Stimulated activated CD8-positive, alpha-beta memory T cell treated with anti-CD3 and anti-CD28 coated beads, Interleukin-15, amount 100 ng/mL, for 1 hour (primary cell): ENCODE measurements at places on chromosomes 5 and 9.
A peak's percentile ranks its signal among the peaks of the same experiment; 100 is the strongest.

DNA sequence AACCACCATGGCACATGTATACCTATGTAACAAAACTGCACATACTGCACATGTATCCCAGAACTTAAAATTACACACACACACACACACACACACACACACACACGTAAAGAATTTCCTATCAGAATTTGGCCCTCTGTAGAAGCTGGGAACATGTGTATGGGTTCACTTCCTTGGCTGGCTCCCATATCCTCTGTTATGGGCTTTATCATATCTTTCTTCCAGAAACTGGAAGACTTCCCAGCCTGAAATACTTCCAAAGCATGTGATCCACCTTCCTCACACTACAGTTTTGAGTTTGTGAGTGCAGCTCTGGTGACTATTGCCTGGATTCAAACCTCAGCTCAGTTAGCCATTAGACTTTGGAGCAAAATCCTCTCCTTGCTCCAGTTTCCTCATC, 78.6 kb upstream of the GDNF start:
- no peak for DNase-seq

DNA sequence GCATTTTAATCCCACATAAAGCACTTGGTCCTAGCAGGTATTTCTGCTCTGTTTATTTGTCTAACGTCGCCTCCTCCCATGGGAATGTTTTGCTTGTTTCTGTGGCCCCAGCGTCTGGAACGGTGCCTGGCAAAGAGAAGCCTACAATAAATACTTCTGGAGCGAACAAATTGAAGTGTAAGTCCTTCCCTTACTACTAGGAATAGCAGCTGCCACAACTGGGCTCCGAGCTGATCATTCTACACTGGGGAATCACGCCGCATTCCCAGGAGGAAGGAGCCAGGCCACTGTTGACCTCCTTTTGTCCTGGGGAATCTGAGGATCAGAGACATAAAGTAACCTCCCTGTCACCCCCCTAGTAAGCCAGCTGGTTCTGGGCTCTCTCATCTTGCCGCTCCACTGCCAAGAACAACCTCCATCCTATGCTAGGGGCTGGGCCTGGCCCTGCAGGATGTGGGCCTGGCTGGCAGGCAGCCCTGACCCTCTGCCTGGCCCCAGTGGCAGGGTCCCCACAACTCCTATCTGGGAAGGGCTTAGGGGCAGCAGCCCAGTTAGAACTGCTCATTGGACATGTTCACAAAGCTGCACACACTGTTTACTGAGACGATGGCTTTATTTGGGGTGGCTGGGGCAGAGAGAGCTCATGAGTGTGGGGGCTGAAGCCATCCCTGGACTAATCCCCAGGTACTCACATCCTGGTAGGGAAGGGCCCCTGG, 82.8 kb downstream of the GTF3C4 start:
- DNase-seq = no peak

DNA sequence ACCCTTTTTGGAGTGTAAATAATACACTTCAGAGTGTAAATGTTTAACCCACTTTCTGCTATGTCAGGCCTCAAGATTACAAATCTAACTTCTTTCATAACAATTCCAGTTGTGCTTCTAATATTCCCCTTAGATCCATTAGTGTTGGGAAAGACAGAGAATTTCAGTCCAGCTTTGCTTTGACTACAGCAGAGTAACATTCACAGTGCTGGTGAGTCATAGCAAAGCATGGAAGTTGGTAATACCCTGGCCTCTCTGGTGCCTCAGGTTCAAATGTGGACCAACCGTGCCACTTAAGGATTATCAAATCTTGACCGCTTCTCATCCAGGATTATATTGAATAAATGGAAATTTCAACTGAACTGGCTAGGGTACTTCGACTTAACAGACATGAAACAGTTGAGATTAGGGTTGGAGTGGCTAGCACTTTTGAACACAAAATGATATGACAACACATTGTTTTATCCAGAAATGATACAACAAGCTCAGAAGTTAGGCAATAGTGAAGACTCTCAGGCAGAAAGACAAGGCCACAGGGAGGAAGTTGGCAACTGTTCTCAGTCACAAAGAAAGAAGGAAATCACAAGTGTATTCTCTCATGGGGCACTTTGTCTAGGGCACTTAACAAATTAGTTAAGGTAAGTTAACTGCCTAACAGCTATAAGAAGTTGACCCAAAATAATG, 24.4 kb upstream of the RASA1 start:
- DNase-seq = no peak

GRCh38 chr5:9467199-9468059, 78.4 kb downstream of the SEMA5A start:
- no peak for DNase-seq

- no peak for DNase-seq
Observed at GRCh38 chr5:158203261-158203660, 344.3 kb upstream of the CLINT1 start.

- DNase-seq = no peak
Observed at GRCh38 chr5:2602451-2603271, 148.8 kb downstream of the IRX2 start.

GRCh38 chr9:23663125-23663524, 162.9 kb downstream of the ELAVL2 start:
- DNase-seq = no peak

- no peak for DNase-seq
Observed at GRCh38 chr9:123368023-123368422, 12.0 kb downstream of the CRB2 start.

GRCh38 chr9:99823681-99824377, 2.1 kb downstream of the NR4A3 start:
- DNase-seq = peak; percentile 50

GRCh38 chr5:100852988-100853449, 50.1 kb downstream of the ST8SIA4 start:
- DNase-seq = no peak
